ENCODE measurements at places on chromosomes 11 and 22.

- no peak overlapping the region for H3K27ac ChIP-seq
- peak; percentile 28 for DNase-seq
- no peak overlapping the region for H3K4me3 ChIP-seq
- no peaks in the 10 kb centered on the region for H3K36me3 ChIP-seq
- peaks cover 33% of the 10 kb centered on the region for H3K4me1 ChIP-seq
These were observed 114.8 kb downstream of the TRIM29 start for GRCh38 chr11:120023120-120023519.

GRCh38 chr11:78187366-78188285, 800 bp downstream of the KCTD21 start:
- H3K27me3 ChIP-seq, result no peaks in the 10 kb centered on the region
- H3K36me3 ChIP-seq, result peaks cover 1% of the 10 kb centered on the region
- peak overlapping the region; percentile 74 for H3K27ac ChIP-seq

DNA sequence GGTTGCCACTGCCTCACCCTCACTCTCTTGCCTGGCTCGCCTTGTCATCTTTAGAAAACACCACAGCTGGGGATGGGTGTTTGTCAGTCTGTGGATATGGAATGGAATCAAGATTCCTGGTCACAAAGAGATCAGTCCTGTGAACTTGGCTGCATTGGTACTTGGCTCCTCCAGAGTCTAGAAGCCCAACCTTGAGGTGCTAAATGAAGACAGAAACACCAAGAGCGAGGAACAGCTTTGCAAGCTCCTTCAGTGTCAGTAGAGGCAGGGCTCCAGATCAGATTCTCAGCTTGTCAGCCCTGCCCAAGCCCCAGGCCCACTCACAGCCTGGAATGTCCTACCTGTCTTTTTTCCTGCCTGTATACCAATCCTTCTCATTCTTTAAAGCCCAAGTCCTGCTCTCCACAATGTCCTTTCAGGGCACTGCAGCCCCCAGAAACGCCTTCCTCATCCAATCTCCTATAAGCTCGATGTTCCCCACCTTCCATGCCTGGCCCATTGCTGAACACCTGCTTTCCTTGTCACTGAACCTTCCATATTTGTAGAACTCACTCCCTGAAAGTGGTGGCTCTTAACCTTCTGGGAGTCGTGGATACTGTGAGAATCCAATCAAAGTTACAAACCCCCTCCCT, 188.9 kb downstream of the BCR start:
- DNase-seq, result no peak
- no peak overlapping the region for H3K4me3 ChIP-seq
- peaks cover 26% of the 10 kb centered on the region for H3K27me3 ChIP-seq
- H3K27ac ChIP-seq, result no peak overlapping the region
- H3K4me1 ChIP-seq, result peaks cover 4% of the 10 kb centered on the region

DNA sequence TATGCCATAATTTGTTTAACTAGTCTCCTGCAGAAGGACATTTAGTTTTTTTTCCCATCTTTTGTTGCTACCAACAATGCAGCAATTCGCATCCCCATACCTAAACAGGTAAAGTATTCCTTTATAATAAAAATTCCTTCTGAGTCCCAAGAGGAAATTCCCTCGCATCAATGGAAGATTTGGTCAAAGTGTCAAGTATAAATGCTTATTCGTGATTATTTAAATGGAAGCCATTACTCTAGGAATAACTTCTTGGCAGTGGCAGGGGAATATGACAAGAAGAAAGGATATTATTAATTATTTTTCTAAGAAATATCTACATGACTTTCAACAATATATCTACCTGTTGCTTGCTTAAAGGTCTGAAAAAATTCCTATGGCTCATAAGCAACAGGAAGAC, 25.6 kb downstream of the RNF141 start:
- H3K27me3 ChIP-seq, result no peaks in the 10 kb centered on the region
- peaks cover 9% of the 10 kb centered on the region for H3K36me3 ChIP-seq
- no peaks in the 10 kb centered on the region for H3K4me1 ChIP-seq

GRCh38 chr22:48301421-48301820, 1526.3 kb downstream of the BRD1 start:
- H3K4me3 ChIP-seq, result no peak overlapping the region
- no peaks in the 10 kb centered on the region for H3K36me3 ChIP-seq
- DNase-seq, result peak; percentile 29
